ENCODE measurements at places on chromosomes 6 and 20.

DNA sequence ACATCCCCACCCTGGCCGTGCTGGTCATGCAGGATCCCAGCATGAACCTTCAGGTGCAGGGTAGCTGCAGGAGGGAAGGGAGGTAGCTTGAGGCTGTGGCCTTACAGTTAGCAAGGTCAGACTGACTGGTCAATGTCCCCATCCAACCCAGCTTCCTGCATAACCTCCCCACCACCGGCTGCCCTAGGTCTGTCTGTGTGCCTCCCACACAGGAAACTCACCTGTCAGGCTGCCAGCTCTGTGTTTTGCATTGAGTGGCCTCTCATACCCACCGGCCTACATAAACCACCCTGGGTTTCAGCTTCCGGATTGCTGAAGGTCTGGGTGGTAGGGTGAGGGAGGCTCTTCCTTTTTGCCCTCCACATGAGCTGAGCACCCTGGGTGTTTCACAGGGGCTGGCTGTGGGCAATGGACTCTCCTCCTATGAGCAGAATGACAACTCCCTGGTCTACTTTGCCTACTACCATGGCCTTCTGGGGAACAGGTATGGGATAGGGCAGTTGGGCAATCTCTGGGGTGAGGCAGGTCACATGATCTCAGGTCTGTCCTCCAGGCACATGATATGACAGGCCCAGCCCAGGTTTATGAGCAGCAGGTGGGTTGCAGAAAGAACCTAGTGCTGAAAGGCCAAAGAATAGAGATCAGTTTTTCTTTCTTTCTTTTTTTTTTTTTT is 1.8 kb downstream of the CTSA start:
- DNase-seq, result no peak

- DNase-seq, result peak; percentile 61
These were observed 38.6 kb downstream of the OVOL2 start for GRCh38 chr20:18019068-18019467.

- no peak for DNase-seq
These were observed 4.6 kb upstream of the SOX18 start for GRCh38 chr20:64053841-64054661.

DNA sequence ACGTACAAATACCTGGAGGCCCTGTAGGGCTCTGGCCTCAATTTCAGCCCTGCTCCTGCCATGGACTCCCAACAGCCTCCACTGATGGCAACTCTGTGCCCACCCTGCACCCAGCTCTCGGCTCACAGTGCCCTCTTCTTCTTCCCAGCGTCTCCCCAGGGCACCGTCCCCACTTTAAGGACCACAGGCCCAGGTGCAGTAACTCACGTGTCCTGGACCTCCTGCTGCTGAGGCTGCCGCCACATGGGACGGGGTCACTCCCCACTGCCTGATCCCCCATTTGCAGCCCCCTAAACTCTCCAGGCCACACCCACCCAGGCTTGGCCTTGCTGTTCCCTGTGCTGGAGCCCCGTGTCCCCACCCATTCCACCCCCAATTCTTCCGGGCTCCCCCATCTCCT is 223.4 kb downstream of the PREX1 start:
- DNase-seq, result no peak

DNA sequence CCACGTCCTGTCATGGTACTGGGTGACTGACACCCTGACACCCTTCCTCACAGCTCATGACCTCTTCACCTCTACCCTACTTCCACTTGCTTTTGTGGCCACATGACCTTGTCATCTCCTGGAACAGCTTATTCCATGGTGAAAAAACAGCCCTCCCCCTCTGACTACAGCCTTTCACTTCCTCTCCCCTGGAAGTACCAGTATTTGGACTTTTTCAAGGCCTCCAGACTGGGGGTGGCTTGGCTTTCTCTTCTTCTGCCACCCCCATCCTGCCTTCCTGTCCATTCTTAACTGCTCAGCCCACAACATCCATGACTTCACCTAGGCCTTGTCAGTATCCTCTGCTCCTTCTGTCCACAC is 168.4 kb downstream of the CARMIL1 start:
- no peak for DNase-seq

Data from posterior cingulate gyrus (tissue), 11 donors.